ENCODE measurements at places on chromosomes 2 and 18.
A peak's percentile ranks its signal among the peaks of the same experiment; 100 is the strongest.

GRCh38 chr2:68768951-68769350, 34.3 kb downstream of the ARHGAP25 start:
- no peak for DNase-seq
- H3K4me3 ChIP-seq, result peak overlapping the region; percentile 28
- no peaks in the 10 kb centered on the region for H3K27me3 ChIP-seq

DNA sequence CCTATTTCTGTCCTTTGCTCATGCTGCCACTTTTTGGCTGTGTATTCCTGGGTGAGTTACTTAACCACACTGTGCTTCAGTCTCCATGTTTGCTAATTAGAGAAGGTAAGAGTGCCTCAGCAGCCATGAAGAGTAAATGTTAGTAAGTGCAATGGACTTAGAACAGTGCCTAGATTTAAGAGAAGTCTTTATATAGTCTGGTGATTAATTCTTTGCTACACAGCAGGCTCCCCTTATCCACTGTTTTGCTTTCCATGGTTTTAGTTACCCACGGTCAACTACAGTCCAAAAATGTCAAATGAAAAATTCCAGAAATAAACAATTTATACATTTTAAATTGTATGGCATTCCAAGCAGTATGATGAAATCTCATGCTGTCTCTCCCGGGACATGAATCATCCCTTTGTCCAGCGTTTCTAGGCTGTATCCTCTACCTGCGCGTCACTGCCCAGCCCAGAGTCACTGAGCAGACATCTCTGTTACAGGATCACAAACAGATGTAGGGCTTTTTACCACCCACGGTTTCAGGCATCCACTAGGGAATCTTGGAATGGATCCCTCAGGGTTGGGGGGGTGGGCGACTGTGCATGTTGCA, 91.0 kb downstream of the CTIF start:
- no peak for DNase-seq
- H3K27ac ChIP-seq, result no peak overlapping the region
- no peak overlapping the region for H3K4me3 ChIP-seq

- no peak overlapping the region for H3K27ac ChIP-seq
- no peaks in the 10 kb centered on the region for H3K27me3 ChIP-seq
- DNase-seq, result no peak
- no peak overlapping the region for H3K4me3 ChIP-seq
- no peaks in the 10 kb centered on the region for H3K4me1 ChIP-seq
Measured at GRCh38 chr2:107062173-107062572, 176.2 kb upstream of the ST6GAL2 start.

GRCh38 chr2:29202819-29203495, 87.7 kb downstream of the CLIP4 start:
- H3K4me3 ChIP-seq, result no peak overlapping the region
- no peak overlapping the region for H3K27ac ChIP-seq
- H3K36me3 ChIP-seq, result peaks cover 2% of the 10 kb centered on the region
- no peaks in the 10 kb centered on the region for H3K27me3 ChIP-seq
- H3K4me1 ChIP-seq, result no peaks in the 10 kb centered on the region

DNA sequence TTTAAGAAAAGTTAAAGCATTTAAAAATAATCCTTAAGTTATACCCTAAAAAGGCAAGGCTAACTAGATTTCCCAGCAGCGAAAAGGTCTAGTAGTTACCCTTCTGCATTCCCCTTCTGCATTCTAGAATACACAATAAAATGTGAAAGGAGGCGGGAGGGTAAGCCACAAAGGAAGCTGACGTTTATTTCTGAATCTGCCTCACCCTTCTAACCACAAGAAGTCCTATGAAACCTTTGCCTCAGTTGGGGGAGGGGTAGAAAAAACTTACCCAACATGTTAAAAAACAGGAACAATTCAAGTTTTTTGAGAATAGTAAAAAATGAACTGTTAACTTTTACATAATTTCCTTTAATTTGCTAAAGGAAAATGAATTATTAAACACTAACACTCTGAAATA, 11.3 kb downstream of the STK17B start:
- H3K4me1 ChIP-seq, result peaks cover 79% of the 10 kb centered on the region
- H3K27me3 ChIP-seq, result no peaks in the 10 kb centered on the region
- H3K36me3 ChIP-seq, result peaks cover 93% of the 10 kb centered on the region

DNA sequence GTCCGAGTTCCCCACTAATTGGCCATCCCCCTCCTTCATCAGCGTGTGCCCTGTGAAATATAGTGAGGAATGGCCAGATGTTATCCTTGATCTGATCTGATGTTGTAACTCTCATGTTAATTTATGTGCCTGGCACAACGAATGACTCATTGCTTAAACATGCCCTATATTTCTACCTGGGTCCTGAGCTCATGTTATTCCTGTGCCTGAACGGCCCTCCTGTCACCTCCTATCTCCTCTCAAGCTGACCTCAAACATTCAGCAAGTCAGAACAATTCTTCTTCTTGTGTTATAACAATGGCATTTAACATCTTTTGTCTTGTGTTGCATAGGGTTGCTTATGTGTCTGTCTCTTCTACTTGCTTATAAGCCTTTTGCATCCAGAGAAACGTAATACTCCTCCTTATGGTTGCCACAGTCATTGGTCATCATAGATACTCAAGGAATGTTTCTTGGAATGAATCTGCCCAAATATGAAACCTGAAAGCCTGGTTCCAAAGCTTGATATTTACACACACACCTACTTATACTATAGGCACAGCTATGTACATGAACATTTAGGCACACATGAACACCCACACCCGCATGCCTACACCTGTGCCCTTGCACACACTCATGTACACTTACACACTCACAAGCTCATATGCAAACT, 80.2 kb upstream of the PHLPP1 start:
- H3K36me3 ChIP-seq, result no peaks in the 10 kb centered on the region
- H3K27me3 ChIP-seq, result peaks cover 49% of the 10 kb centered on the region
- H3K4me3 ChIP-seq, result no peak overlapping the region
- H3K27ac ChIP-seq, result no peak overlapping the region

GRCh38 chr2:238720232-238720672, 127.6 kb upstream of the TWIST2 start:
- peak; percentile 65 for DNase-seq
- peaks cover 43% of the 10 kb centered on the region for H3K27me3 ChIP-seq
- no peak overlapping the region for H3K4me3 ChIP-seq
- H3K4me1 ChIP-seq, result peaks cover 7% of the 10 kb centered on the region

- H3K27ac ChIP-seq, result no peak overlapping the region
- H3K4me3 ChIP-seq, result no peak overlapping the region
- no peaks in the 10 kb centered on the region for H3K36me3 ChIP-seq
- no peaks in the 10 kb centered on the region for H3K4me1 ChIP-seq
- H3K27me3 ChIP-seq, result no peaks in the 10 kb centered on the region
Measured at GRCh38 chr2:41878056-41878455, 169.8 kb upstream of the PKDCC start.

DNA sequence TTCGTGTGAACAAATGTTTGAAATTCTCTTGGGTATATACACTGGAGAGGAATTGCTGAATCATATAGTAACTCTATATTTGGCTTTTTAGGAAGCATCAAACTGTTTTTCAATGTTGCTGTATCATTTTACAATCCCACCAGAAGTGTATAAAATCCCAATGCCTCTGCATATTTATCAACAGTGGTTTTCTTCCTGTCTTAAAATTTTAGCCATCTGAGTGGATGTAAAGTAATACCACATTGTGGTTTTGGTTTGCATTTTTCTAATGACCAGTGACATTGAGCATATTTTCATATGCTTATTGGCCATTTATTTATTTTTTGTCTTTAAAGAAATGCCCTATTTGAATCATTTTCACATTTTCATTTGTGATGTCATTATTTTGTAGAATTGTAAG, 22.8 kb upstream of the LRP1B start:
- H3K36me3 ChIP-seq, result no peaks in the 10 kb centered on the region
- H3K4me1 ChIP-seq, result no peaks in the 10 kb centered on the region
- no peak overlapping the region for H3K27ac ChIP-seq
- DNase-seq, result no peak
- no peaks in the 10 kb centered on the region for H3K27me3 ChIP-seq
- H3K4me3 ChIP-seq, result no peak overlapping the region

DNA sequence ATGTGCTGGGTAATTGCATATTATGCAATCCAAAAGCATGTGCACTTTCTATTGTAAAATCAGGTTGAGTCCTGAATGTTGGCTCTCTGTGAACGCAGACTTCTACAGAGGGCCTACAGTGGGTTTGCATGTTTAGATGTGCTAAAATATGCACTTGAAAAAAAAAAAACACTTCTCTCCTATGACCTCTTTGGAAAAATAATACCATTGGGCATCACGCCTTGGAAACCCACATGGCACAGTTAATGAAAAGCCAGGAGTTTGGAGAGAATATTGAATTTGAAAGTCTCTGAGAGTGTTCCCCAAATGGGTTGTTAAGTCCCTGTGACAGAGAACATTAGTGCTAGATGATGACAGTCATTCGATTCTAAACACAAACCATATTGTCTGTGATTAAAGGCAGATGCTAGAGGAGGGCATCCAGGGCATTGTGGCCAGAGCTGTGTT, 710.4 kb upstream of the PIK3C3 start:
- no peaks in the 10 kb centered on the region for H3K36me3 ChIP-seq
- H3K27ac ChIP-seq, result no peak overlapping the region
- no peak overlapping the region for H3K4me3 ChIP-seq
- H3K27me3 ChIP-seq, result no peaks in the 10 kb centered on the region
- no peaks in the 10 kb centered on the region for H3K4me1 ChIP-seq

- no peaks in the 10 kb centered on the region for H3K27me3 ChIP-seq
- no peak overlapping the region for H3K4me3 ChIP-seq
- H3K36me3 ChIP-seq, result peaks cover 100% of the 10 kb centered on the region
- no peaks in the 10 kb centered on the region for H3K4me1 ChIP-seq
- no peak for DNase-seq
Measured at GRCh38 chr2:28926847-28927246, 32.4 kb downstream of the WDR43 start.

- H3K4me3 ChIP-seq, result no peak overlapping the region
- H3K27me3 ChIP-seq, result no peaks in the 10 kb centered on the region
- H3K27ac ChIP-seq, result no peak overlapping the region
- no peak for DNase-seq
Measured at GRCh38 chr2:42113452-42113851, 55.7 kb upstream of the EML4 start.

DNA sequence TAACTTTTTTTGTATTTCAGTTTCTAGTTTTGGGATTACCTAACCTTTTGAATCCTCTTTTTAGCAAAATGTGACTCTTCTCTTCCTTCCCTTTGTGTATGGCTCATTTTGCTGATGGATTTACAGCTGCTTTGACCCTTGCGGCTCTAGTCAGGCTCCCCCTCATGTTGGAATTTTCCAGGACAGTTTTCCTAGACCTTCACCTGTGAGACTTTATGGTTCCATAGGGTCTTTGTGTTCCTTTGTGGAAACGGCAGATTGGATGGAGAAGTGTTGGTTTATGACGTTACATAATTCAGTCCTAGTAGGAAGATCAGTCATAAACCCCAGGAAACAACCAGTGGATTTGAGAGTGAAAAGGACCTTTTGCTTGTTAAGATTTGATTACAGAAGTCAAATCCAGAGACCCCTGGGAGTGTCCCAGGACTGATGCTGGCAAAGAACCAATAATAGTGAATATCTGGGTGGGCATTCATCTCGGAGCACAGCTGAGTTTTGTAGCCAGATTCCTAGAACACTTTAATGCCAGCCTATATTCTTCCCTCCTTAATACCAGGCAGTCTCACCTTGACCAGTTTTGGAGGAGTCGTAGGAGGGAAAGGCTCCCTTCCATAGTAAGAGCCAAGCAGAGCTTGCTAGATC, 42.7 kb downstream of the SOCS6 start:
- DNase-seq, result no peak
- H3K4me1 ChIP-seq, result no peaks in the 10 kb centered on the region
- no peaks in the 10 kb centered on the region for H3K36me3 ChIP-seq
- no peaks in the 10 kb centered on the region for H3K27me3 ChIP-seq
- no peak overlapping the region for H3K27ac ChIP-seq
- no peak overlapping the region for H3K4me3 ChIP-seq

DNA sequence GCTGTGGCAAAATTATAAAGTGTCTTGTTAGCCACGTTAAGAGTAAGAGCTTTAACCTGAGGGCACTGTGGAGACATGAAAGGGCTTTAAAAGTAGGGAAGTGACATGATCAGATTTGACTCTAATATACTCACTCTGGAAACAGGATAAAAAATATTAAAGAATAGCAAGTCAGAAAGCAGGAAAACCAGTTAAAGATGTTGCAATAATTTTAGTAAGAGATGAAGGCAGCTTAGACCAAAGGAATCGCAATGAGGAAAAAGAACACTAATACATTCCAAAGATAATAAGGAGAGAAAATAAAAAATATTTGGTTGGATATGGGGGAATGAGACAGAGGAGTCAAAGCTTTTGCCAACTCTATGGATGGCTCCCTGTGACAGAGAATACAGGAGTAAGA, 183.8 kb downstream of the DYM start:
- no peak for DNase-seq
- H3K27ac ChIP-seq, result no peak overlapping the region
- H3K4me3 ChIP-seq, result no peak overlapping the region
- peaks cover 81% of the 10 kb centered on the region for H3K36me3 ChIP-seq
- H3K27me3 ChIP-seq, result no peaks in the 10 kb centered on the region

DNA sequence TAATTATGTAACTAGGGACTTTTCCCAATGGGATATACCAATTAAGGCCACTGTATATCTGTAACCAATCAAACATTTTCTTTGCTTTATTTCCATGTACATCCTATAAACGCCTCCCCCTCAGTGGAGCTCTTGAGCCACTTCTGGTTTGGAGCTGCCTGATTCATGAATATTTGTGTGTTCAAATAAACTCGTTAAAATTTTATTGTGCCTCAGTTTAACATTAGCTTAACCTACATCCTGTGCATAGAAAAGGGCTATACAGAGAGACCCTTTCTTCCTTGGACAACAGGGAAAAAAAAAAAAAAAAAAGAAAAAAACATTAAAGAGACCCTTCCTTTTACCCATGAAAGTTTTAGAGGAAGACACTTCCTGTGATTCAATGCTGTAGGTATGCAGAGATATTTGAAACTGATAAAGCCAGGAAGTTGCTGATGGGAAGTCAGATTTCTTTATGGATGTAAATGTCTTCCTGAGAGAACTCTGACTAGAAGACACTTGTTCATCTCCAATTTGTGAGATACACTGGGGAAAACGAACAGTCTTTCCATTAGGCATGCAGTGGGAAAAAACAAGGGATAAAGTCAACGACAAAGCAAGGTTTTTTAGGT, 614.6 kb upstream of the SOX11 start:
- no peaks in the 10 kb centered on the region for H3K4me1 ChIP-seq
- H3K27ac ChIP-seq, result no peak overlapping the region
- no peaks in the 10 kb centered on the region for H3K27me3 ChIP-seq
- DNase-seq, result no peak
- H3K4me3 ChIP-seq, result no peak overlapping the region
- no peaks in the 10 kb centered on the region for H3K36me3 ChIP-seq

- H3K27ac ChIP-seq, result no peak overlapping the region
- H3K27me3 ChIP-seq, result peaks cover 3% of the 10 kb centered on the region
- peaks cover 15% of the 10 kb centered on the region for H3K4me1 ChIP-seq
- no peak overlapping the region for H3K4me3 ChIP-seq
Measured at GRCh38 chr2:769771-770170, 92.6 kb upstream of the TMEM18 start.
